Activated T-helper 1 cell treated with anti-CD3 and anti-CD28 coated beads, Interleukin-2, amount 50 U/mL, for 16 hours (primary cell): ENCODE measurements at places on chromosomes 4 and X.

DNA sequence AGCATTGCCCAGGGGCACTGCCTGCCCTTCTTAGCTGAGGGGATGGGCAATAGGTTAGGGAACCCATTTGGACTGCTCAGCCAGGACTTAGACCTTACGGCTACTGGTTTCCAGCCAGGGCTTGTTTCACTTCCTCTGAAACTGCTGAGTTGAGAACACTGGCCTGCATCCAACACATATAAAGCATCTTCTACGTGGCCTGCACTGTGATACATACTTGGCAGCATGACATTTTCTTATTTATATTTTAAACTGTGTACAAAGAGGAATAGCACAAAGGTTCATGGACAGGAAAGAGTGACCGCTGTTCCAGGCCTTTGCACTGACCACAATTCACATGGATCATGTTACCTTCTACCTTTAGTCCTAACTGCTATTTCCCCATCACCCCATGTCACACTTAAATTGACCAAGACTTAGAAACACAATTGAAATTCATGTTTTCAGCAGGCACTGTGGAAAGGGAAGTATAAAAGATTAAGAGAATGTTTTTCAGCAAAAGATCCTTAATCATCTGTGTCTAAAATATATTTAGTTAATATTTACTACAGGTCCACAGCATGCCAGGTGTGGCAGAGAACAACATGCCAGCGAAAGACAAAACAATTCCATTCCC is 43.7 kb downstream of the NLGN4X start:
- DNase-seq: no peak

GRCh38 chr4:71247706-71248105 is 91.1 kb upstream of the SLC4A4 start:
- DNase-seq: no peak

GRCh38 chrX:140710710-140711109 is 1.2 kb downstream of the LINC00632 start:
- no peak for DNase-seq

DNA sequence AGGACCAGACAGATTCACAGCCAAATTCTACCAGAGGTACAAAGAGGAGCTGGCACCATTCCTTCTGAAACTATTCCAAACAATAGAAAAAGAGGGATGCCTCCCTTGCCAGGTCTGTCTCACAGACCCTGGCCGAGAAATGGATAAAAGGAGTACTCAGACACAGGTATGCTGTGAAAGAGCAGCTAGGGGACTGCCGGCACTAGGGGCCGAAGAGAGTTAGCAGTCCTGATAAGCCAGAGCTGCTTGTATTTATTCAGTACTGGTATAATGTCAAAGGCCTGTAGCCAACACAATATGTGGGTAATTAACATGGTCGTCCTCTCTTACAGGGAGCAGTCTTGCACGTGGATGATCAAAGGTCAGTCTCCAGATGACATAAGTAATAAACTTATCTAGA is 1042.1 kb upstream of the LCORL start:
- no peak for DNase-seq

GRCh38 chrX:132590350-132591026 is 101.7 kb upstream of the MBNL3 start:
- DNase-seq: no peak

DNA sequence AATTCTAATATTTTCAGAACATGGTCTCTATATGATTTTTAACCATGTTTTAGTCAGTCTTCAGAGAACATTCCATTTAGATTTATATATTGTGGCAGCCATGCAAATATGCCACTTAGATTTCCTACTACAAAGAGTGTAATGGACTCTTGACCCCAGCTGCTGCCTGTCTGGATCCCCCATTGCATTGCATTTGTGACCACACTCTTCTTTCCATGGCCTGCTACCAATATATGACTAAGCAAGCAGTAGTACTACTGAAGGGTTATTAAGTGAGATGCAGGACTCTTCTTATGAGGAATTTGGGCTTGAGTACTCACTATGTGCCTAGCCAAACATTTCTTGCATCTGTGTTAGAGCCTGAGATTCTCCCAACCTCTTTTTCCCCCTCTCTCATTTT is 306.8 kb downstream of the PDHA2 start:
- DNase-seq: no peak

DNA sequence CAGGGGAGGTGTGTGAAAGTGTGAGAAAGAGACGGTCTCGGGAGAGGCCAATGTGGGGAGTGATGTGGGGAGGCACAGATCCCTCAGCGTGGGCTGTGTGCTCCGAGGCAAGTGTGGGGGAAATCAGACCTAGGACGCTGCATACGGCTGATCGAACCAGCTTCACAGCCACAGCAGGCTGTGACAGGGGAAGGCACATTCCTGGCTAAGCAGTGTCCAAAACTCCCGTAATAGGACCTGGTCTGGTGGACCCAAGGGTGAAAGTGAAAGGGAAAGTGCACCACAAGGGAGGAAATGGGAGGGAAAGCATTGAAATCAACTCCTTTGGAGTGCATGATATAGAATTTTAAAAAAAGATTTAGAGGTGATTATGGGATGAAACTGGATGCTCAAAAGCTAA is 10.9 kb upstream of the RHOXF2 start:
- no peak for DNase-seq

DNA sequence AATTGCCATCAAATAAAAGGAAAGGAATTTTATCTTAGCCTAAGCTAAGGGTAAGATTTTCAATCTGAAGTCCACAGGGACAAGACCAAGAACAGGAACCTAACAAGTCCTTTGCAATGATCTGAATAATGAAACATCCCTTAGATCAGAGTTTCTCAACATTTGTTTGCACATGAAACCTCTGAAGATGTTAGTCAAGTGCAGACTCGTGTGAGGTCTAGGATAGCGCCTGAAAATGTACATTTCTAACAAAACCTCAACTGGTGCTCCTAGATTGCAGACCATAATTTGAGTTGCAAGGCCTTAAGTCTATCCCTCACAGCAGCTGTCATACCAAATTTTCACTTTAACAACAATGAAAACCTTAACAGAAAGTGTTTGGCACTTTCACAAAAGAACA is 337.6 kb downstream of the DMD start:
- no peak for DNase-seq

DNA sequence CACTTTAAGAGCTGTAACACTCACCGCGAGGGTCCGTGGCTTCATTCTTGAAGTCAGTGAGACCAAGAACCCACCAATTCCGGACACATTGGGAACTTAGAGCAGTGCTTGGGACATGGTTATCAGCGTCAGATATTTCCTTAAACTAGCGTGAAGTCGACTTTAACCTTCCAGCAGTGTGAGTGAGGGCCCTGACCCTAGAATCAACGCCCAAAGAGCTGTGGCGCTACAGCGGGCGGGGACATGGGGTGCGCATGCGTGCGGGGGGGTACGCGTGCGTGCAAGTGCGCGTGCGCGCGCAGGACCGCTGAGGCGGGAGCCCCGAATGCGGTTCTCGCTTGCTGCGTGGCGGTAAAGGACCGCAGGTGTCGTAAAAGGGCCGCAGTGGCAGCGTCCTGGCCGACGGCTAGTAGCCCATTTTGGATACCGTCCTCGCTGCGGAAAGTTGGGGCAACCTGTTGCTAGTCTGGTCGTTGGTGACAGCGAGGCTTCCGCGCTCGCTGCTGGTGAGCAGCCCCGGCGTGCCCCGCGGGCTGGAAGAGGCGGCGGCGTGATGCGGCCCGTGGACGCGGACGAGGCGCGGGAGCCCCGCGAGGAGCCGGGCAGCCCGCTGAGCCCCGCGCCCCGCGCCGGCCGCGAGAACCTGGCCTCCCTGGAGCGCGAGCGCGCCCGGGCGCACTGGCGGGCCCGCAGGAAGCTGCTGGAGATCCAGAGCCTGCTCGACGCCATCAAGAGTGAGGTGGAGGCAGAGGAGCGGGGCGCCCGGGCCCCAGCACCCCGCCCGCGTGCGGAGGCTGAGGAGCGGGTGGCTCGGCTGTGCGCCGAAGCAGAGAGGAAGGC is 19.8 kb upstream of the S100P start:
- peak; percentile 86 for DNase-seq

DNA sequence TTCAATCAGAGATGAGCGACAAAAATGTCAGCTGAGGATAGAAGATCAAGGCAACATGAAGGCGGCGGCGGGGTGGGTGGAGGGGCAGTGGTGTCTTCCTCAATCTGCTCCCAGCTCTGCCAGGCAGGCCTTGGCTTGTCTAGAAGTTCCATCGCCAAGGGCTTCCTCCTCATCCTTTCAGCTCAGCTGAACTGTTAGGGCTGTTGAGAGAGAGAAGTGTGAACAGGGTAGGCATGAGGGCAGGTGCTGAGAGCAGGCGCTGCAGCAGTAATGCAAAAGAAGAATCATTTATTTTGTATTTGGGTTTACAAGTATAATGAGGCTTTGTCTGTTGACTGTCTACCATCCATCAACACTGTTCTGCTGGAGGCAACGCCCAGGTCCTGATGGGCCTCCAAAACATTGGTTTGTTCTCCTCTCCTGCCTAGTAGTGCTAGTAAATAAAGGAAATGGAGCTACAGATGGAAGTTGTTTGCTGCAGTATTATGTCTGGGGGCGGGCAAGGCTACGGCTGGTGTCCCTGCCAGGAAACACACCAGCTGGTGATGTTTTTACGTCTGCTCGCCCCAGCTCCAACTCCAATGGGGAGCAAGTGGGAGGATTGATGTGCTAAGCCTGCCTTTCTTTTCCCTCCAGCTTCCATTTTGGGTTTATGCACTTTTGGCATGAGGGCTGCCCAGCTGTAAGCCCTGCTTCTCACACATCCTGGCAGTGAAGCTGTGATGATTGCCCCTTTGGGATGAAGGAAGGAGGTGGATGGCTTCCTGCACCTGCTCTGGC is 139.4 kb upstream of the BOD1L1 start:
- no peak for DNase-seq

DNA sequence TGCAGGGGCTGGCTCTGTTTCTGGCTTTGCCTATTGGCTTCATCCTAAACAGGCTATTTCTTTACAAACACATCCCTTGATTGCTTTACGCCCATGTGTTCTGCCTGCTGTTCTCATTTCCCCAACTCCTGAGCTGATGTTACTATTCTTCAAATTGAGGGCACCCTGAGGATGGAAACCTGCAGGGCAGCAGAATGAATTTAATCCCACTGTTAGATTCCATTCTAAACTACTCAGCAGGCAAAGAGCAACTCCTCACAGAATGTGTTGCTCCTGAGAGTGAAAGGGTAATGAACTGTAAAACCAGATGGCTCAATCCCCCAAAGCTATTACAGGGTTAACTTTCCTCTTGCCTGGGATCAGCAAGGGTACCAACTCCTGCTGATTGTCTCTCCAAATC is 75.7 kb downstream of the ANKRD50 start:
- DNase-seq: no peak

GRCh38 chr4:185429660-185430059 is 3.9 kb upstream of the UFSP2 start:
- DNase-seq: no peak

DNA sequence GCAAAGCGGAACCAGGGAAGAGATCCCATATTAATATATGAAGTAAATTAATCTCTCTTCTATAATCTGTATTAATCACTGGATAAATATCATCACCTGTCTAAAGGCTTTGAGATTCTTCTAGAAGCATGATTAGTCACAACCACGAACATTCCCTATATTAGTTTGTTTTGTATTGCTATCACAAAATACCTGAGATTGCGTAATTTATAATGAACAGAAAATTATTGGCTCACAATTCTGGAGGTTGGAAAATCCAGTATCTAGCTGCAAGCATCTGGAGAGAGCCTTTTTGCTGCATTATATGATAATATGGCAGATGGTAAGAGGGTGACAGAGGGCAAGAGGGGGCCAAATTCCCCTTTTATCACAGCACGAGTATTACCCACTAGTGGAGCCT is 532.6 kb upstream of the EPHA5 start:
- DNase-seq: no peak

DNA sequence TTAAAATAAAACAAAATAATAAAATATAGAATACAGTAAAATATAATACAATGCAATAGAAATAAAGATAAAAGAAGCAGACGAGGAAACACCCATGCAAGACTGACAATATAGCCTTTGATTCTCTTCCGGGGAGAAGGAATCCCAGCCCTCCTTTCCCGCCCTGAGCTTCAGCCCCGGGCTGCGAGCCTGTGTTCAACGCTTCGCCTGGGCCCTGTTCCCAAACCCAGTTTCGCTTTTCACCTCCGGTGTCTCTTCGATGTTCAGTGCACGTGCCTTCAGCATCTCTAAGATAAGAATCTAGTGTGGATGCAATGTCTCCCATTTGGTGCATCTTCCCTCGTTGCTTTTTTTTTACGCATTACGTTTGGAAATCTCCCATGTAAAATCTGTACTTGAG is 38.4 kb upstream of the ARSD start:
- no peak for DNase-seq

- DNase-seq: no peak
These were observed 14.2 kb upstream of the CCDC149 start for GRCh38 chr4:24927049-24927448.

- no peak for DNase-seq
These were observed 35.5 kb downstream of the PLAC1 start for GRCh38 chrX:134622813-134623185.

DNA sequence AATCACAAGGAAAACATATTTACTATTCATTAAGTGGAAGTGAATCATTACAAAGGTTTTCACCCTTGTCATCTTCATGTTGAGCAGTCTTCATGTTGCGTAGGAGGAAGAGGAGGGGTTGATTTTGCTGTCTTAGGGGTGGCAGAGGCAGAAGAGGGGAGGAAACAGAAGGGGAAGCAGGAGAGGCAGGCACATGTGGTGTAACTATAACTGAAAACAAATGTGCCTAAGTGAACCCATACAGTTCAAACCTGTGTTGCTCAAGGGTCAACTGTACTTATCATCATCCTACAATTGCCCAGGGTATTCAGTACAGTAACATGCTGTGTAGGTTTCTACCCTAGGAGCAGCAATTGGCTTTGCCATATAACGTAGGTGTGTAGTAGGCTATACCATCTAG is 47.2 kb downstream of the SYNPO2 start:
- DNase-seq: no peak

DNA sequence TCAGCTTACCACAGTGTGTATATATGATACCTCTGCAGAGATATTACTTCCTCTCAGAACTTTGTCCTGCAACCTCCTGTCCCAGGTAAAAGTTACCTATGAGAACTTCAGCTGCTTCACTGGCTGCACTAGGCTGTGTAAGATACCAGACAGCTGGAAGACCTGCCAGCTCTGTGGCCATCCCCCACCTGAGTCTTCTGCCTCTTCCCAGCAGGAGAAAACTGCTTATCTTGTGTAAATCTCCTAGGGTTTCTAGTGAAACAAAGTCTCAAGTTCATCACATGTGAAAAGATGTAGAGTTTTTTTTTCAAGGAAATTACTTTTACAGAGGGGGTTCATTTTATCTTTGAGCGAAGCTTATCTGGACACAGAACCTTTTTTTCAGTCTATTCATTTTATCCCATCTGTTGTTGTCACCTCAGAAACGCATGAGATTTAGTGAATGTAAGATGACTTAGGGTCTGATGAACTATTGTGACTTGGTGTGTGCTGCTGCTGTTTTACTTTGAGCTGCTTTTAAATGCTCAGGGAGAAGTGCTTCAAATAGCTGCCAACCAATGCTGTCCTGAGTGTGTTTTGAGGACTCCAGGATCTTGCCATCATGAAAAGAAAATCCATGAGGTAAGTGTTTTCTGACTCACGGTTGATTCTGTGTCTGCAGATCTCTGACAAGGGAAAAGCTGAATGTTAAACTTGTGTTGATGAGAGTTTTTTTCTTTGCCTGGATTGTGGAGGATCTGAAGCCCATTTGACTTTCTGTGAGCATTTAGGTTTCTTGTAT is 187.8 kb downstream of the FRAS1 start:
- no peak for DNase-seq

- no peak for DNase-seq
These were observed 54.0 kb upstream of the TACR3 start for GRCh38 chr4:103773691-103774231.
